ENCODE measurements at places on chromosomes 6 and 20.

DNA sequence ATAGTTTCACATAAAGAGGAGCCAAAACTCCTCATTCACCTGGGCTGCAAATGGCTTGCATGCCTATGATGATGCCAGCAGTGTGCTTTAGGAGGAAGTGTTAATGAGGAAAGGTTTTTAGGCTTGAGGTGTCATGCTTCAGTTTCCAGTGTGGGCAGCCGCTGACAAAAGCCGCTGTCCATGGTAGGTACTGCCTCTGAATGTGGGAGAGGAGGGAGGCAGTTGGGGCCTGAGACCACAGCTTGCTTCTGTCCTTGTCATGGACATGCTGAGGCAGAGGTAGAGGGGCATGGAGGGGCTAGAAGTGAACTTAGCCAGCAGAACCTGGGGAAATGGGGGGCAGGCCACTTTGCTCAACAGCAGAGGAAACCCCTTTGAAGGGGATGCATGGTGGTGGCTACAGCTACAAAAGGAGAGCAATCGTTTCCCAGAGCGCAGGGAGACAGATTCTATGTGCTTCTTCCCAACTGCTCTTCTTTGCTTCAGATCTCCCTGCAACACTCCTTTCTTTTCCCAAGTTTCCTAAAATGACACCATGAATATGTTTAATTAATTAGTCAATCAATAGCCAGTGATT is 372.1 kb upstream of the CNR1 start:
- no peak for DNase-seq

- no peak for DNase-seq
These were observed 14.3 kb downstream of the GRM4 start for GRCh38 chr6:34131326-34132290.

DNA sequence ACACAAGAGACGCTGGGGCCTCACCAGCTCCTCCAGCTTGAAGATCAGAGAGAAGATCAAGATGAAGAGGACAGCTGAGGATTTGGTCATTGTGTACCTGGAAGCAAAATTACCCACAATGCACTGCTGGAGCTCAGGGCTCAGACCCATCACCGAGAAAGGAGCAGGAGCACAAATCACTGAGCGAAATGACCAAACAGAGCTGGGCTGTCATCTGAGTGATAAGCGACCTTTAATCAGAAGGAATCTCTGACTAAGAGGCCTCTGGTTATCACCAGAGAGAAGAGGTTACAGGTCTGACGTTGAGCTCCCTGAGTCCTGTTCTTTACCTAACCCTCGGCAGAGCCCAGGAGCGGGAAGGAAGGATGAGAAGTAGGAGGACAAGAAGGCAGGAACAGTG is 47.5 kb upstream of the CDH22 start:
- no peak for DNase-seq

DNA sequence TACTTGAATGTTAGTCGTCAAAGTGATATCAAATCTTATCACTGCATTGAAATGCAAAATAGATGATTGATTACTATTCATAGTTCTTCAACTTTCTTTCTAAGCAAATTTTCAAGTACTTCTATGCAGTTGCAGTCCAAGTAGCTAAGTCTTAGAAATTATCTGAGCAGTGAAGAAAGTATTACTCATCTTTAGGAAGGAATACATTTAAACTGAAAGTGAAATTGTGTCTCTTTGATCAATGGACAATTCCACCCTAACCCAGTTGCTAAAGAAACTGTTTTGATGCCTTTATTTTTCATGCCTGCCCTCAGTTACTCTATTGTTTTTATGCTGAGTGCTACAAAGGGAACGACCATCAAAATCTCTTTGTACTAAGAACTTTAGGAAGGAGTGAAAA is 337.4 kb downstream of the GRIK2 start:
- no peak for DNase-seq

DNA sequence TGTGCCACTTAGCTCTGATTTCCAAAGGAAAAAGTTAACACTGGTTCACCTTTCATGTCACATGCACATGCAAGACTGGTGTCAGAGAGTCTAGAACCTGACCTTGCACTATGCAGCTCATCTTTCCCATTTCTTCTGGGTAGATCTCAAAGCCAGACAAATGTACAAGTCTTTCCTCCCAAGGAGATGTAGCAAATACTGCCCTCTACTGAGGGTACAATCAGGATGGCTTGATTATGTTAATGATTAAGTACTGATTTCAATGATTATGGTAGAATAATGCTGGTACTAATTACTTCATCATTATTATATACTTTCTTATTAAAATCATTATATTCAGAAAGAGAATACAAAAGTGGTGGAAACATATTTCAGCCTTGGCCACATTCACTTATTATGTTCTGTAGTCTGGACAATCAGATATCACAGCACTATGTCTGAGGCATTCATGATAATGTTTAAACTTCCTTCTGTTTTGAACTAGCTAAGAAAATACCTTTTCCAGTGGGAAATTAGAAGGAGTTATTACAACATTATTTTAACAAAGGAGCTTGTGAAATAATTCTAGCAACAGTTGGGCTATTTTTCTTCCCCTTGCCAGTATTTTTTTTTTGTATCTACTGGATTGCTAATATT is 68.5 kb upstream of the FOXO3 start:
- no peak for DNase-seq

DNA sequence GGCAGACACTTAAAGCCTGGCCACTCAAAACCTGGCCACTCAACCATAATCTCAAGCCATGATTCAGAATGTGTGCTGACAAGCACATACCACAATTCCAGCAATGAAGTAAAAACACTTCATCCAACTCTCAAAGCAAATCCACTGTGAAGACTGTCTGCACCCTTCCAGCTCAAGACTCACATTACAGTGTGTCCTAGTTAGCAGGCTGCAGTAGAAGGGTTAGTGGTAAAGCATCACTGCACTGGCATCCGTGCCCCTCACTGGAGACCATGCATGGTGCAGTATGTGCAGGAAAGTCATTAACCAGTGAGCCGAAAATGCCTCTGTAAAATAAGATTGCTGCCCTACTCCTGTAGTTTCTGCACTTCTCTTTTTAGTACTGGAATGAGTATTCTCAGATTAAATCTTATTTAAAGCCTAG is 43.4 kb downstream of the SLC23A2 start:
- no peak for DNase-seq

DNA sequence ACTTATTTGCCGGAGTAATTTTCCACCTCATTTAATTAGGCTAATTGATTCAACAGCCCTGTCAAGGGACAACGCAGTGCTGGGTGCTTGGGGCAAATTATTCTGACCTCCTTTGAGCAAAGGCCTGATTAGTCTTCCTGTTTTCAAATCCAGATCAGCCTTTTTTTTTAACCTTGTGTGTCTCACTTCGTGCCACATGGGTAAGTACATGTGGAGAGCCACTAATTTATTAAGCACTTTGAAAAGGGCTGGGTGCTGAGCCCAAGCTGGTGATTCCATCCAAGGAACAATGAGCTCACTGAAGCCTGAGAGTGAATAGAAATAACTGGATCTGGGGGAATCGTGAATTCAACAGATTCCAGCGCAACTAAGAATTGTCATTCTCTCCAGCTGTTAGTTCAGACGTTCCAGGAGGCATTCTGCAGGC is 229.3 kb downstream of the CLIC5 start:
- no peak for DNase-seq

DNA sequence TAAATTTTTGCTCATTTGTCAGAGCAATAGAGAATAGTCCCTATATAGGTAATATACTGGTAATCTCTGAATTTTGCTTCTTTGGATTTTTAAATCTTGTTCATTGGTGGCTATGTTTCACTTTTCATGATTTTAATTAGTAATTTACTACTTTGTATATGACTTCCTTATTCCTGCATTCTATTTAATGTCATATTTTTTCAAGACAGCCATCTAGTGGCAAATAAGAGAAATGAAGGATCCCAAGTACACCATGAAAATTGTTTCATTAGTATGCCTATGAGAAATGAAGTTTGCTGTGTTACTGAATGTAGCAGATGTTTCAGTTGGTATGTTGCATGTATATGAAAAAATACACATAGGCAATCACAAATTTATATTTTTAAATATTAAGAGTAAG is 82.4 kb downstream of the ZNF292 start:
- DNase-seq: no peak

- no peak for DNase-seq
These were observed 798 bp downstream of the DSP start for GRCh38 chr6:7542065-7542873.

- no peak for DNase-seq
These were observed 70.6 kb downstream of the NRN1 start for GRCh38 chr6:5936140-5936539.

DNA sequence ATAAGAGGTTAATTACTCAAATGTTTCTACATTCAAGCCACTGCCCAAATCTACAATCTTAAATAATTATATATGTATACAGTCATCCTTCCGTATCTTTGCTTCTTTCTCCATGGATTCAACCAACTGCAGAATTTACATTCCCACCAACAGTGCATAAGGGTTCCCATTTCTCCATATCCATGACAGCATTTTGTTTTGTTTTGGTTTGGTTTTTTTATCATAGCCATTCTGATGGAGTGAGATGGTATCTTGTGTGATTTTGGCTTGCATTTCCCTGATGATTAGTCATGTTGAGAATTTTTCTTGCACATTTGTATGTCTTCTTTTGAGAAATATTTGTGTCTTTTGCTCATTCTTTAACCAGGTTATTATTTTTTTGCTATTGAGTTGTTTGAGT is 198.5 kb downstream of the C6orf118 start:
- DNase-seq: no peak

GRCh38 chr6:168937054-168937453 is 316.6 kb downstream of the THBS2 start:
- DNase-seq: no peak

GRCh38 chr6:165649166-165650137 is 13.6 kb downstream of the PDE10A start:
- no peak for DNase-seq

DNA sequence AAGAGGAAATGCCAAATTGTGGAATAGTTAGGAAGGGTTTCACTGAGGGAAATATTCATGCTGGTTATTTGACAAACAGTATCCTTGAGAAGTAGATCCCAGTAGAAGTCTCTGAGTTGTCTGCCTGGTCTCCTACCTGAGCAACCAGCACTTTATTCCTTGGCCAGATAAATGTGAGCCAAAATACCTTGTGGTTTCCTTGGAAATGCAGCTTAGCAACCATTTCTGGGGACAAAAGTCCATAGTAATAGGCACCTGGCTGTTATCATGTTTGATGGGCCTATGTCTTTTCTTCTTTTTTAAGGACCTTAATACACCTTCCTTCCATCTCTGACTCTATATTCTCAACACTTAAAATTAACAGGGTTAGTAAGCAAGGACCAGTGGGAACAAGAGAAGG is 217.1 kb upstream of the MARCKS start:
- no peak for DNase-seq
